DMS79 (cell line): ENCODE measurements at places on chromosomes 4 and X.

DNA sequence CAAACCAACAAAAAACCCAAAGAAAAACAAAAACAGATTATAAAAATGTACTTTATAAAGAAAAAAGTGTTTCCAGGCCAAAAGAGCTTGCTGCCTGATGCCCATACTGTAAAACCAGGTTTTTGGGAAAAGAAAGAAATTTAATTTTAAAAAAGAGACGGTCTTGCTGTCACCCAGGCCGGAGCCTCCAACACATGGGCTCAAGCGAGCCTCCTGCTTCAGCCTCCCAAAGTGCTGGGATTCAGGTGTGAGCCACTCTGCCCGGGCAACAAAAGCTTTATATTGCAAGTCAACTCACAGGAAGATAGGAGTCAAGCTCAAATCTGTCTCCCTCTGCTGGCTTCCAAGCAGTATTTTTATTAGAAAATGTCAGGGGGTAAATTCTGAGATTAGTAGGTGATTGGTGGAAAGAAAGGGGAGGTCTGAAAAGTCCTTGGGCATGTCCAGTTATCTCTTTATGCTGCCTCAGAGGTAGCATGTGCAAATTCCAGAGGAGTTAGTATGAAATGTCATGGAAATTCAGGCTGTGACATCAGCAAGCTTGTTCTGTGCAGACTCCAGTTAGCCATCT, 39.4 kb downstream of the MGST2 start:
- DNase-seq: no peak

DNA sequence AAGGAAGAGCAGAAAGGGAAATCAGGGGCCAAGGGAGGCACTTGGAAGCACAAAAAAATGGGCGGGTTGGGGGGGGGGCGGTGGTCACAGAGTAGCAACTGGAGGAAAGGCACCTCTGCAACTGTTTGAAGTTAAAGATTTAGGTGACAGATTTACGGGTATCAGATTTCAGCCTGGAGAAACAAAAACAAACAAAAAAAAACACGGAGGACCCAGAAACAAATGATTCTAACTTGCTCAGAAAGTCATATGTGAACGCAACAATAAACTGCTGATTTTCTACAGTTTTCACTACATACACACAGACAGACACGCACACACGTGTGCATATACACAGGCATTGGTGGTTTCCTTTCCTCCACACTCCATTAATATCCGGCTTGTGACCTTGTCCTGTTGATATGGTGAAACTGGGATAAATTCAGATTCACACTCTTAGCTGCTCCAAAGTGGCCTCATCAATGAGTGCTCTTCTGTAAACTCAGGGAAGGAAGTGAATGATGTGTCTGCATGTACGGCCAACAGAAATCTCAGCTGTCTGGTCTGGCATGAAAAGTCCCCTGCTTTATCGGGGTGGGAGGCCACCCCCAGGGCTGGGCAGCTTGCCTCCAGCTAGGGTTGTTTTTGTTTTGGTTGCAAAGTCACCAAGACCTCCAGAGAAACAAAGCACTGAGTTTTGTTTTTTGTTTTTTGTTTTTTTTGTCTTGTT, 54.3 kb downstream of the CHST7 start:
- no peak for DNase-seq

DNA sequence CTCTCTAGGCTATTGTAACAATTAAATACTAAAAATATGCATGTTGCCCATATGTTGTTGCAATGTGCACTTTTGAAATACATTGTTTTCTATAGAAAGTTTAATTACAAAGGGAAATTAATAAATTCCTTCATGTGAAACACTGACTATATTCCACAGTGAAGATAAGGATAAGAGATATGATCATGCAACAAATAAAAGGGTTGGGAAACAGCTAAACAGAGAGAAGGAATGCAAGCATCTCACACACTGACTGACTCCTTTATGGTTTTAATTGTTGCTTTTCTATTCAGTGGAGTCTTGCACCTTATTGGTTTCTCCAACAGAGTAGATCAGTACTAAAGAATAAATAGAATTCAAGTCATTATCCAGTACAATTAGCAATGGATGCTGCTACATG, 37.8 kb downstream of the ELOVL6 start:
- DNase-seq: no peak

DNA sequence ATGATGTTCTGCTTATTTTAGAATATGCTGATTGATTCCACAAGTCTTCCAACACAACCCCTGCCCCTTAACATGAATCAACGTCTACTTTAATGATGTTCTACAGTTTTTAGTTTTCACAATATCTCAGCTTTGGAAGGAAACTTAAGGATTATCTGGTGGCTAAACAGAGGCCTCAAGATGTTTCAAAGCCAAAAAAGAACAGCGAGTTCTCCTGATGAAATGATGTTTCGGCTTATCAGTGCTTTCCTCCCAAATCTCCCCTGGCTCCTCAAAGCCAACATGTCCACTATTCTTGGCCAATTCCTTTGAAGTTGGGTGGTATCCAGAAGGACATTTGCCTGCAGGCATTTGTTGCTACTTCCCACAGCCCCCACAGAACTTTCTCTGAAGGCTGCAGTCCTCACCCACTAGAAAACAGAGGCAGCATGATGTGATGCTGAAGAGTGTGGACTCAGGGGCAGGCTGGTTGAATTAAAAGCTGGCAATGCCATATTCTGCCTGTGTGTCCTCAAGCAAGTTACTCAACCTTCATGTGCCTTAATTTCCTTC, 87.3 kb downstream of the ADGRG4 start:
- DNase-seq: no peak

DNA sequence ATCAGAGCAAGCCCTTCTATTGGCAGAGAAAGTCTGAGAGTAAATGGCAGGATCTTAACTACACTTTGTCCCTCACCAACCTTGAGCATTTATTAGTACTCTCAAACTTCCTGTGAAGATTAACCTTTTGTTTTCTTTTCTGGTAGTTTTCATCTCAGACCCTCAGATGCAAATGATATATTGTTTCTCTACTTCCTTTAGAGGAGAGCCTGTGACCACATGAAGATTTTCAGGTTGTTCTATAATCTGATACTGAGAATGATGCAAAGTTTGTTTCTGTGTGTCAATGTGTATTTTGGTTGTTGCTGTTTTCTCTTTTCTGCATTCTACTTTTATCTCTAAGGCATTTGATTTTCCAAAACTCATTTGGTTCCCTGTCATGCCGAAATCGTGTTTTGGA, 165.8 kb upstream of the CYSLTR1 start:
- no peak for DNase-seq

GRCh38 chr4:140819610-140820009, 63.4 kb upstream of the TBC1D9 start:
- DNase-seq: no peak

DNA sequence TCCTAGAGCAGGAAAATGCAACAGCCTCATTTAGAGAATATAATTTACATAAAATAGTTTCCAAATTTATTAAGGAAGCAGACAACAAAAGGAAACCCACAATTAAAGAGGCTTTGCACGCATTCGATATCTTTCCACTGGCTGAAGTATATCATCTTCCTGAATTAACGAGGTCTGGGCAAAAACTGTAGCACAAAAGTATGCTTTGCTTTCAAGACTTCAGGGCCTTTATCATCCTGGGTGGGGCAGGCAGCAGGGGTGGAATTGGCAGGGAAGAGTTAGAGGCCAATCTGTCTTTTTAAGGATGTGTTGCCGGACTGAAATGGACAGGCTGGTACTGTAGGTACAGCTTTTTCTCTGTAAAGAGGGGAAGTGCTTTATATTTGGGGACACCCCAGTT, 17.0 kb upstream of the STX18 start:
- no peak for DNase-seq

GRCh38 chrX:68676335-68676734, 28.9 kb downstream of the STARD8 start:
- DNase-seq: no peak

GRCh38 chr4:168071304-168071703, 21.0 kb upstream of the ANXA10 start:
- DNase-seq: no peak

GRCh38 chr4:15043226-15043625, 40.9 kb downstream of the CPEB2 start:
- no peak for DNase-seq

- DNase-seq: no peak
Observed at GRCh38 chrX:55201930-55202579, 18.1 kb upstream of the PAGE5 start.

DNA sequence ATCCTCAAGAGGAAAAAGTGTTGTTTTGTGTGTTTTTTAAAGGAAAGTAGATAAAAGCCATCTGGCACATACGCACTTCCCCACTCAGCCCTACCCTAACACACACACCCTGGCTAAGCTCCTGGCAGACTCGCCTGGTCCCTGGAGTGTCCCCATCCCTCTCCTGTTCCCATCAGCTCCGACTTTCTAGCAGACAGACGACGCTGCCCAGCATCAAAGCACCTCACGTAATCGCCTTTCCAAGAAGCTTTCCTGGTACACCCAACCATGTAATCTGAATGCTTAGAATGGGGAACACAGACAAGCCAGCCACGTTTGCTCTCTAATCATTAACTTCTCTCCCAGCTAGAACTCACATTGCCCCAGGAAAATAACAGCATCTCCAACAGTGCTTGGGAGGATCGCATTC, 116.2 kb downstream of the AFAP1 start:
- DNase-seq: no peak

GRCh38 chr4:100060765-100061416, 110.8 kb upstream of the H2AZ1 start:
- DNase-seq: no peak

DNA sequence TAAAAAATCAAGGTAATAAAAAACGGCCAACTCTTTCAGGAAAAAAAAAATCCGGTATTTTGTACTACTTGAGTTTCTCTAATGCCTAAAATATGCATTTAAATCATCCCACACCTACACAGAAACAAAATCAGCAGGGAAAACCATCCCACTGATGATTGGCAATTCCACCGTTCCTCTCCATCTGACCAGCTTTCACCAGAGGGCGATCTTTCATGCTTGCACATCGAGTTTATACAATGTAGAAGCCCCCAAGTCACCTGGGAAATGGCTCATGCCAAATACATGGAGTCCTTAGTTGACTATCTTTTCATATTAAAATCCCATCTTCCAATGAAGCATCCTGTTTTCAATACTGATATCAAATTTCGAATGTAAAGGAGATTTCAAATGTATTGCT, 69.2 kb downstream of the PTCHD1 start:
- DNase-seq: no peak

- DNase-seq: no peak
Observed at GRCh38 chrX:41144873-41145272, 59.6 kb downstream of the USP9X start.

GRCh38 chr4:80201252-80202151, 4.2 kb downstream of the PRDM8 start:
- no peak for DNase-seq

GRCh38 chrX:7637066-7637465, 205.9 kb upstream of the VCX start:
- no peak for DNase-seq

DNA sequence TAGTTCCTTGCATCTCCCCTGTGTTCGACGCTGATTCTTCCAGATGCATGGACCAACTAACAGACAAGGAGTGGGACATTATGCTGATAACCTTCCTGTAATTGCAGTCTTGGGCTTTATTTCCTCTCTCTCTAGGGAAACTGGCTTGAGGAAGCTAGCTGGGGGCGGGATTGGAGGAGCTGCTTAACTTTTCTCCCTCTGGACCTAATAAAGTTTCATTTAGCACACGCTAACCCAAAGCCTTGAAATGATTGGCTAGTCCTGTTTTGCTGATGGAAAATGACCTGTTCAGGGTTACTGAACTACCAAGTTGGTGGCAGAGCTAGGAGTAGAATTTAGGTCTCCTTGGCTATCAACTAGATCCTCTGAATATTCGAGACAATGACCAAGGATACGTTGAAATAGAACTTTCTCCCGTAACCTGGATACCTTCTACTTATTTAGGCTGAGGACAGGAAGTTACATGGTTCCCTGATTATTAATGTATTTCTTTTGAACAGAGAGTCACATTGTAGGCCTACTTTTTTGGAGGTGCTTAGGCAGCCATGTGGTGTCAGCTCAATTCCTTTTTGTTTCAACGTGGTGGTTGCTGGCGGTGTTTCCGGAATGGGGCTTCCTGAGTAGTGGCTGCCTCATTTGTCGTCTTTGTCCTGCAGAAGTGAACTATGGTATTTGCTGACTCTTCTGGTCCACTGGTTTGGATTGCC, 2.0 kb downstream of the PGK1 start:
- DNase-seq: no peak

DNA sequence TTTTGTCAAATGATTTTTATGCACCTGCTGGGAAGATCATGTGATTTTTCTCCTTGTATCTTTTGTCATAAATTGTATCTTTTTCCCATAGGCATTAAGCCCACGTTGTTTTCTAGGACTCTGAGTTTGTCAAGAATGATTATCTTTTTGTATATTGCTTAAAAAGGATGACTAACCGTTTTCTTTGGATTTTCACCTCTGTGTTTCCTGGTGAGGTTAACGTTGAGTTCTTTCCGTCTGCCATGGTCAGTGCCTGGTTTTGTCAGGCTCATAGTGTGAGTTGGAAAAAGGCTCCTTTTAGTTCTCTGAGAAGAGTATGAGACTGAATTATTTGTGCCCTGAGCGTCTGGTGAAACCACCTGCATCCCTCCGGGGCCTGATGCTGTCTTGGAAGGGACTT, 21.9 kb downstream of the PCGF3 start:
- no peak for DNase-seq

DNA sequence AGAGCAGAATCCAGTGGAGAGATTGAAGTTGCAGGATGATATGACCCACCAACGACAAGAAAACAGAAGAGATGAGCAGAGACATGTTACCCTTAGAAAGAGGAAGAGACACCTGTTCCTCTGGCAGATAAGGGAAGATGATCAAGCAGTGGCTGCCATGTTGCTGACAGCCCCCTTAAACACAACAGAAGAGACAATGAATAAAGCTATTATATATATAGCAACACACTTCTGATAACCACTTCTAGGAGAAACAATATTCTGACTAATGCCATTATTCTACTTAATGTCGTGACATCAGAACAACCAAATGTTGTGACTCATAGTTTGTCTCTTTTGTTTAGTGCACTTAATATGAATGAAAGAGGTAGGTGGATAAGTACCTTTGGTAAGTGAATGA, 44.9 kb downstream of the SH3RF1 start:
- DNase-seq: no peak

DNA sequence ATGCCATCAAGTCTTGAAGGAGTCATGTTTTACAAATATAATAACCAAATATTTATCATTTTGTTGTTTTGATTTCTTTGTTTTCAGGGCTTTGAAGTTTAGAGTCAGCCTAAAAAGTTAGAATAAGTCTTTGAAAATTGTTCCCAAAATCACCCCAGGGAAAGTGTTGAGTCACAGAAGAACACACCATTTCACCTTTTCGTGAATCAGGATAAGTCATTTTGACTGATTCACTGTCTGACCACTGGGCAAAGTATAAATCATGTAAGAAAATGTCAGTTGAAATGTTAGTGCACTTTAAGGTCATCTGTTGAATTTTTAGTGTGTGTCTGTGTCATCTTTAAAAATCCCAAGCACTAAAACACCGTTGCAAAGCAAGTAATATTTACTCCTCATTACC, 1320.1 kb downstream of the RPA4 start:
- DNase-seq: no peak

DNA sequence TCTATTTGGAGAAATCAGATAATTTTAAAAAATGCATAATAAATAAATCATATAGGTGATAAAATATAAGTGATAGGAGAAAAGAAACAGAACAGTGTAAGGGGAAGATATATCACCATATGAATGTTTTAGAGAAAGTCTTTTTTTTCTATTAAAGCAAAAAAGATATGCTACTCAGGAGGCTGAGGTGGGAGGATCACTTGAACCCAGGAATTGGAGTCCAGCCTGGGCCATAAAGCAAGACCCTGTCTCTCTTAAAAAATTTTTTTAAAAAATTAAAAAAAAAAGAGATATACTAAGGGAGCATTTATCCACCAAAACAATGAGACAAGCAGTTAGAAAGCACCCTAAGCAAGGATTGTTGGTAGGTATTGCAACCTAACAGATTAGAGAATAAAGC, 6.1 kb downstream of the TMEM156 start:
- no peak for DNase-seq
